Brain pericyte (primary cell): ENCODE measurements at places on chromosomes 5 and 9.

DNA sequence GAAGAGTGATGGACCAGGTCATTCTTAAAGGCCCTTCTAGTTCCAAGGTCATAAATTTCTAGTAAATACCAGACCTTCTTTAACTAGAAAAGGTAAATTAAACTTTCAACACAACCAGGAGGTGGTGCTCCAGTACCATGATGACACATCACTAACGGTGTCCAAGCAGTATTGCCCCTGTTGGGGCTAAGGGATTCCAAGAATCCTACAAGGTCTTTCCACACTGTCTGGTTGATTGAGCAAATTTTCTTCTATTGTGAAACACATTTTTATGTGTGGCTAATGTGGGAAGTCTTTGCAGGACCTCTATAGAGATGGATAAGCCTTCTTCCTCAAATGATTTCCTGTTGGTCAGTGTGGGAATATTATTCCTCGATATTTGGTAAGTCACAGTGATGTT is 459.6 kb upstream of the PAPPA start:
- DNase-seq, result peak; percentile 18

DNA sequence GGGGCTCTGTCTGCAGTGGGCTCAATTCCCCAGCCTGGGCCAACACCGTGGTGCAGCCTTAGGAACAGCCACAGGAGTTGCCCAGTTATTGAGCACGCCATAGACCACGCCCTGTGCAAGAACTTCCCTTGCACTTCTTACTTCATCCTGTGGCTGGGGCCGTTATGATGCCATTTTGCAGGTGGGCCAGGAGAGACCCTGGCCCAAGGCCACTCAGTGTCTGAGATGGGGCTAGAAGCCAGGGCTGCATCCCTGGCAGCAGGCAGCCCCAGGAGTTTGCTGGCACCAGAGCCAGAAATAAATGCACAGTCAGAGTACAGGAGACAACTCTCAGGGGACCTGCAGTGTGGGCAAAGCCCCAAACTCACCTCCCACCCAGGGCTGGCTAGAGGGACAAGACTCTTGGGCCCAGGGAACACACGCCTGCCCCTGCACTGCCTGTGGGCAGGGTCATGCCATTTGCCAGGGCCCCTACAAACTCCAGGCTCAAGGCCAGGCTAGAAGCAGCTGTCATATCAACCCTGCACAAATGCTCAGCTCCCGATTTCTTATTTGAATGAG is 6.7 kb downstream of the CORO2A start:
- no peak for DNase-seq

- no peak for DNase-seq
Observed at GRCh38 chr9:123687246-123687751, 242.6 kb downstream of the DENND1A start.

DNA sequence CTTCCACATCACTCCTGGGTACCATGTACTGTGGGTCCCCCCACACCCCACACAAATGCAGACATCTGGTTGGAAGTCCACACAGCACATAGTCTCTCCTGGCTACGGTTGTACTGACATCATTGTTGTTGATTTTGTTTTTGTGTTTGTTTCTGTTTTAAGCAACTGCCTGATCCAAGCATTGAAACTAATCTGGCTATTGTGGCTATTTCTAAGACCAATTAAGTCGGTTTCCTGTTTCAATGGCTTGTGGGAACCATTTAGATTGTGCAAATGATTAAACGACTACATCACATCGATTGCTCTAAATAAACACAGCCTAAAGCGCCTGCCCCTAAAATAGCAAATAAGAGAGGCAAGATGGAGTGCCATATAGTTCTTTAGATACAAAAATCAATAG is 226.8 kb upstream of the IRX4 start:
- DNase-seq, result no peak
